NCI-H2107 (cell line): ENCODE measurements at places on chromosomes 7 and 10.
A peak's percentile ranks its signal among the peaks of the same experiment; 100 is the strongest.

DNA sequence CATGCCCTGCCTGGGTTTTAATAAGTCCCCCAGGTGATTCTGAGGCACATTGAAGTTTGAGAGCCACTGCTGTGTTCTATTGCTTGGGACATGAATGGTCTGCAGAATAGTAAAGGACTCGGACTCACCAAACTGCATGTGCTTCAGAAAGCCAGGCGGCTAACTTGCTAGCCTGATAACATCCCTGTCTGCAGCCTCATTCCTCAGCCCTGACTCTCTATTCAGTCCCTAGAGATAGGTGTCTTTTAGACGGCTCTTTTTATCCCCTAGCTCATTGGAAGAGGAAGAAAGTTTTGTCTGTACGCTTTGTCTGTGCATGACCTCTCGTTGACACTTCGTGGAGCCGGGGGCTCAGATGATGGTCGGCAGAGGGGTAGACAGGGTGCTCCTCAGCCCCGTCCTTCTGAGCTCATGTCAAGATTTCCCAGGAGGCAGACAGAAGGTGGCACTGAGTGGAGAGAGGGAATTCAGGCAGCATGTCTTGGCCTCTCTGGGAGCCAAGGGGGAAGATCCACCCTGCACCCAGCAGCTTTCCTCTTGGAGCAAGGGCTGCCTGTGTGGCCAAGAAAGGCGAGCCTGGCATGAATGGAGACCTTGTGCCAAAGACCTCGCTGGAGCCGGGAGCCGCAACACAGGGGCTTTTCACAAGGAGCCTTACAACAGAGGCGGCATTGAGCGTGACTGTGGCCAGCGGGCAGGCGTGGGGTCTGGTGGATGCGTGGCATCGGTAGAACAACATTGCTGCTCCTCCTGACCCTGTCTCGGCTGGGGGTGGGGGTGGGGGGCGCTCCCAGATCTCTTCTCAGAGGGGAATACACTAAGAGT lies 51.1 kb upstream of the PODXL start:
- no peak for DNase-seq

DNA sequence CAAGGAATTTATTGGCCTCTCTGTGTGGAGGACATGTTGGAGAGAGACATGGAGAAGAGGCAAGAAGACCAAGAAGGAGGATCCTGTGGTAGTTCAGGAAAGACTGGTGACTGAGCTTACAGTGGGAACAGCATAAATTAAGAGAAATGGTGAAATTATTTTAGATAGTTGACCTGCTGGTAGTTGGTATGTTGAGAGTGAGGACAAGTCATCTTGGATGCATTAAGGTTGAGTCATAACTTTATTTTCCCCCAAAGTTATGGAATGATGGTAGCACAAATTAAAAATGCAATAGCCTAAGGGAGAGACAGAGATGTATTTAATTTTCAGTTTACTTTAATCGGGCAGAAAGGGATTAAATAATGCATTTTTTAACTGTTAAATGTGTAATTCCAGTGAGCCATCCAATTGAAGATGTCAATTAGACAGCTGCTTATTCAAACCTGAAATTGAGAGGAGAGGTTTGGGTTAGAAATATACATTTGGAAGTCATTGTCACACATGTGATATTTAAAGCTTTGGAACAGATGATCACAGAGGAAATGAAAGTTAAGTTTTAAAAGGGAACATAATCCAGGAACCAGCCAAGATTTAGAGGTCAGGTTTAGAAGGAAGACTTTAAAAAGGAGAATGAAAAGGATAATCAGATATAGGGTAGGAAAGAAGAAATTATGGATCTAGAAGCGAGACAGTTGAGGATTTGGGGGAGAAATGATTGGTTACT lies 80.6 kb downstream of the DGKB start:
- DNase-seq, result no peak

DNA sequence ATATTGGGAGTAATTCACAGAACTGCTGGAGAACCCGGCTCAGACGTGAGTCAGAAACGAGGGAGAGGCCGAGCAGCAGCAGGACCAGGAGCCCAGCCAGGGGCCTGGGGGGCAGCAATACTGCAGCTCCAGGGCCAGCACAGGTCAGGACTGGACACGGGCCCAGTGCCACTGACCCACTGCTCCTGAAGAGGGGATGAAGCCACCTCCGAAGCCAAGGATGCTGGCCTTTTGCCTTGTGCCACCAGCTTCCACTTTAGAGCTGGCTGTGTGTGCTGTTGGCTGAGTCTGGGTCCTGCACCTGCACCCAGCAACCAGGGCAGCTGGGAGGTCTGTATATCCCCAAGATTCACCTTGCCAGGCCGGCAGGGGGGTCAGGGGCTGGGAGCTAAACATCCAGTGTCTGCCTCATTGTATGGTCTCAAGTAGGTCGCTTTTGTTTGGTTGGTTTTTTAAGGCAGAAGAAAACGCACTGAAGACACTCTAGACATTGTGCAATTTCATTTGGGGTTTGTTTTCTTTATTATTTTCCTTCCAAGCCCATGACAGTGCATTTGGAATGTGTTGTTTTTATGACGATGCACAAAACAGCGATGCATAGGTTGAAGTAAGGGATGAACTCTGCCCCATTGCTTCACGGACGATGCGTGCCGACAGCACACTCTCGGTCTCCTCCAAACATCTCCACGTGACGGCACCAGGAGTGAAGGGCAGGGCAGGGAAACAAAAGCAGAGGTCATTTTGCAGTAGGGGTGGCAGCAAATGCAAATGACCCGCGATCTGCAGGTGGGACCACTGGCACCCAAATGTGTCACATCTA lies 27.7 kb upstream of the INSIG1 start:
- DNase-seq, result no peak

- no peak for DNase-seq
These were observed 55.6 kb upstream of the BET1 start for GRCh38 chr7:94059746-94060145.

- no peak for DNase-seq
These were observed 121.7 kb upstream of the TRIM24 start for GRCh38 chr7:138338361-138338760.

GRCh38 chr7:26858735-26859134 lies 5.7 kb downstream of the SKAP2 start:
- no peak for DNase-seq

GRCh38 chr7:156456503-156457115 lies 184.0 kb upstream of the RNF32 start:
- DNase-seq, result no peak

DNA sequence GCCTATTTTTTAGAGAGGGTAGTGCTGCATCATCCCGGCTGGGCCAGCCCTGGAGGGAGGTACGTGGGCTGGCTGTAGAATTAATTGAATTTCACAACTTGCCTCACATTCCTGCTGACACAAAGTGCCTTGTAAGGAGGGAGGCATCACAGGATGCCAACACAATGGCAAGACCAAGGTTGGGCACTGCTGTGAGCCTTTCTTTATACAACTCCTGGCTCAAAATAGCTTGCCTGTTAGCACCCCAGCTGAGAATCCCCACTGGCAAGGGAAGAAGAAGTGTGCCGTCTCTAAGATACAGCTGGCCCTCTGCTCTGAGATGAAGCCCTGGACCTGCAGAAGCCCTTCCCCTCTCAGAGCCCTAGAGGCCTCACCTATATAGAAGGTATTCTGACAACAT lies 873.9 kb downstream of the GRID1 start:
- DNase-seq, result no peak

GRCh38 chr7:68148440-68148839 lies 1151.8 kb downstream of the TYW1 start:
- no peak for DNase-seq

DNA sequence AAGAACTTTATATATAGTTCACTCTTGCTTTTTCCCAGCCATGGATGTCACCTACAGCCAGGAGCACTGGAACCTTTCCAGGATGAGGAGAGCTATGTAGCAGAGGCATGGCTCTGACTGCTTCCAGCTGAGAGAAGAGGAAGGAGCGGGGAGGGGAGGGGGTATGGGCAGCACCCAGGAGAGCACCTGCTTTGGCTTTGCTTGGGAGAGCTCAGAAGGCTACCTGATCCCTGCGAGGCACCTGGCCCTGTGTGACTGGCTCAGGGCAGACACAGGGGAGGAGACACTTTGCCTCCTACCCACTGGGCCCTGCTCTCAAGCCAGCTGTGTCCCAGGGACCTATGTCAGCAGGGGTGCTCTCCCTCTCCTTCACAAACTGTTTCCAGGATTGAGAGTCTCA lies 67.1 kb downstream of the HK1 start:
- peak; percentile 64 for DNase-seq

GRCh38 chr10:59127991-59128390 lies 48.5 kb upstream of the PHYHIPL start:
- DNase-seq, result no peak

DNA sequence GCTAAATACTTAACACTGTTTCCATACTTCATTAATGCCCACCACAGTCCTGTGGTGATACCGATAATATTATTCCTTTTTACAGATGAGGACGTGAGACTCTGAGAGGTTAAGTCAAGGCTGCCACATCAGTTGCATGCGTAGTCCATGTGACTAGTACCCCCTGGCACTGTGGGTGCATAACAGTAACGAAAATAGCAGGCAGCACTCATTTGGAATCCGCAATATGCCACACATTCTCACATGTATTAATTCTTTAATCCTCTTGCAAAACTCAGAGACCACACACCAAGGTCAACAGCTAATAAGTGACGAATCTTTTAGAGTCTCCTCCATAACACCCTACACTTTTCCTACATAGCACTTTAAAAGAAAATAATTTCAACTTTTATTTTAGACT lies 99.5 kb upstream of the HABP2 start:
- no peak for DNase-seq

DNA sequence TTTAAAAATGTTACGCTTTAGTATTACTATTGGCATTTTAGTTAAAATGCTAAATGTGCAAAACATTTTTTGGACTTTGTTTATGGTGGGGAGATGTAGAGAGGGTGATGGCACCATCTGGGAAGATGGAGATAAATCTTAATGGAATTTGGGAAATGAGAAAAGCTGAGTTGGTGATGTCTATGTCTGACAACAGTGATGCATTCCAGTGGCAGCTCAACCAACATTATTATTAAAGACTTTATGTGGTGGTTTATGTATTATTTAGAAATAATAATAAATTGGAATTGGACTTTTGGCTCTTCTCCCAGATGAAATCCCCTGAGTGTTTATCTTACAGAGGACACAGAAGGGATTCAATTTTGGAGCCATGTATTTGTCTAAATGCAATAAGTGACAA lies 77.6 kb downstream of the SEC23IP start:
- DNase-seq, result no peak

DNA sequence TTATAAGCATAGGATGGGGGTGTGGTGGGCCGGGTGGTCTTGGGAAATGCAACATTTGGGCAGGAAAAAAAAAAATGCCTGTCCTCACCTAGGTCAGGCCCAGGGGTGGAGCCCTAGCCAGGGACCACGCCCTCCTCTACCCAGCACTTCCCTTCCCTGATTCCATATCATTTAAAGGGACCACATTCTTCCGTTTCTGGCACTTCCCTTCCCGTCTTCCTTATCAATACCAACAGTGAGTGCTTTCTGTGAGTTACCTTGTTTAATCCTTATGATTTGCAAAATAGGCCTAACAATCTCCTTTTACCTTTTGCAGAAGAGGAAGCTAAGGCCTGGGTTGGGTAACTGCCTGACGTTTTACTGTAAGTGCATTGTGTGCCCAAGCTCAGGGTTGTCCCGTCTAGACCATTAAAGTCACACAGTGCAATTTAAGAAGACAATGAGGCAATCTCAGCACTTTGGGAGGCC lies 16.7 kb upstream of the C10orf95 start:
- no peak for DNase-seq

DNA sequence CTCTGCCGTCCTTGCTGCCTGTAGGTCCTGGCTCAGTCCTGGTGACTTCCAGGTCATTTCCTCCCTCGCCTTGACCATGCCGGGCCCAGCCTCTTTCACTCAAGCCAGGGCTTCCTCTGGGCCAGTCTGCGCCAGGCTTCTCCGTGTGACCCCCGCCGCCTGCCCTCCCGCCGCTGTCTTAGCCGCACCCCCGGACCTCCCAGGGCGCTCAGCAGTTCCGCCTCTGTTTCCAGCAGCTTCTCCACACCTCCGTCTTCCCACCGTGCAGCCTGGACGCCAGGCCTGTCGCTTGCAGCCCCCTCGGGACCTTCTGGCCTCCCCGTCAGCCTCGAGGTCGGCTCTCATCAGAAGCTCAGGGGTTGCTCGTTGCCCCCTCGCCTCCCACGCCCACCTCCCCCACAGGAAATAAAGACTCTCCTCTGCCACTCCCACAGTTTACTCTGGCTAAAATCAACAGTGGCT lies 123.0 kb upstream of the FZD8 start:
- DNase-seq, result no peak

- DNase-seq, result no peak
These were observed 2.3 kb upstream of the SH2B2 start for GRCh38 chr7:102284399-102284798.

DNA sequence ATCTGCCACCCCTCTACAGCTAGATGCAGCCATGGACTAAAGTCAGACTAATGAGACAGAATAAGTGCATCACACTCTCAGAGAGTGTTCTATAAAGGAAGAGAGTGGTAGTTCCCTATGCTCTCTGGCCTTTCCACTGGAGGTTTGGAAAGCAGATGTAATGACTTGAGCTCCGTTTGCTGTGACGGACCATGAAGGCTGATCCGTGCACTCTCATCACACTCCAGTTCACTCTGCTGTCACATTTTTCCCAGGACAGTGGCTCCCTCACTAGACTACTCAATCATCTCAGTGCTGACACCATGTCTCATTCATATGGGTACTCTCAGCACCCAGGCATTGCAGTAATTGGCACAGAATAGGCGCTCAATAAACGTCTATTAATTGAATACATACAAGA lies 20.4 kb downstream of the TRDMT1 start:
- DNase-seq, result no peak

DNA sequence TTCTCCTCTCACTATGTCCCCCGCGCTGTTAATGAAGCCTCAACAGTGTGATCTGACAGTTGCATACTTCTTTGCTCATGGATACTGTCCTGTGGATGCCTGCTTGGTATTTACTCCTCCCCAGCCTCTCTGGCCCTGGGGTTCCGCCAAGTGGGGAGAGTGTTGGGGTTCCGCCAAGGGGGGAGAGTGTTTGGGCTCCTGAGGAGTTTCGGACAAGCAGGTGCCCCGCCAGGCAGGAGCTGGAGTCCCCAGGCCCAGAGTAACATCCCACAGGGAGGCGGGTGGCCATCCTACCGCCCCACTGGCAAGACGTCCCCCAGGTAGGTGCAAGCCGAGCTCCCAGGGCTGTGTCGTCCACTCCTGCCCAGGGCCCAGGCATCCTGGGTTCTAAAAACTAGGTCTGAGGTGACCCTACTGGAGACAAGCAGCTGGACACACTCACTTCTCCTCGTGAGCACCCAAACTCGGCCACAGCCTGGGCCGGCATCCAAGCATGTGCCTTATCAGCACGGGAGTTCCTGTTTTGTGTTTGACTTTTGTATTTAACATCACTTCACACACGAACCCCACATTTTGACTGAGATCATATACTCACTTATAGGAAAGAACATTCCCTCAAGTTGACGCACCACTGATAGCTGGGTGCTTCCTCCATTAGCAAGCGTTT lies 34.2 kb downstream of the CAMK2B start:
- DNase-seq, result no peak

GRCh38 chr10:13615650-13616300 lies 29.0 kb downstream of the PRPF18 start:
- DNase-seq, result no peak
